ENCODE measurements at places on chromosomes 2 and 18.

- no peak for DNase-seq
Observed at GRCh38 chr2:188305271-188305670, 13.6 kb downstream of the GULP1 start.

DNA sequence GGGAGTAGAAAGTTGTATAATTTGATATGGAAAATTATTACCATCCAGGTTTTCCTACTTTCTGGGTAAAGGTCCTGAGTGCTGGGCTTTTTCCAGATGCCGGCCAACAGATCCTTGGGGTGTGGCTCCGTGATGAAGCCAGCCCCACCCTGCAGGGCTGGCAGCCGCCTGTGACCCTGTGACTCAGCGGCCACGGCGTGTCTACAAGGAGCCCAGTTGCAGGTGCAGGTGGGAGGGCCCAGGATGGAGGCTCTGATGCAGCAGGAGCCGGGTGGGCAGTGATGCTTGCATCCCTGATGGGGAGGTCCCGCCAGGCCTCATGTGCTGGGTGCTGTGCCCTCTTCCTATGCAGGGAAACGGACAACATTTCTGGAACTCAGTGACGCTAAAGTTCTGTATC, 96.0 kb upstream of the ALKAL2 start:
- no peak for DNase-seq

GRCh38 chr2:15788830-15789229, 151.5 kb upstream of the MYCN start:
- DNase-seq, result no peak

- no peak for DNase-seq
Observed at GRCh38 chr2:218382785-218383184, 712 bp downstream of the SLC11A1 start.

GRCh38 chr2:185785851-185786473, 47.4 kb downstream of the FSIP2 start:
- no peak for DNase-seq

DNA sequence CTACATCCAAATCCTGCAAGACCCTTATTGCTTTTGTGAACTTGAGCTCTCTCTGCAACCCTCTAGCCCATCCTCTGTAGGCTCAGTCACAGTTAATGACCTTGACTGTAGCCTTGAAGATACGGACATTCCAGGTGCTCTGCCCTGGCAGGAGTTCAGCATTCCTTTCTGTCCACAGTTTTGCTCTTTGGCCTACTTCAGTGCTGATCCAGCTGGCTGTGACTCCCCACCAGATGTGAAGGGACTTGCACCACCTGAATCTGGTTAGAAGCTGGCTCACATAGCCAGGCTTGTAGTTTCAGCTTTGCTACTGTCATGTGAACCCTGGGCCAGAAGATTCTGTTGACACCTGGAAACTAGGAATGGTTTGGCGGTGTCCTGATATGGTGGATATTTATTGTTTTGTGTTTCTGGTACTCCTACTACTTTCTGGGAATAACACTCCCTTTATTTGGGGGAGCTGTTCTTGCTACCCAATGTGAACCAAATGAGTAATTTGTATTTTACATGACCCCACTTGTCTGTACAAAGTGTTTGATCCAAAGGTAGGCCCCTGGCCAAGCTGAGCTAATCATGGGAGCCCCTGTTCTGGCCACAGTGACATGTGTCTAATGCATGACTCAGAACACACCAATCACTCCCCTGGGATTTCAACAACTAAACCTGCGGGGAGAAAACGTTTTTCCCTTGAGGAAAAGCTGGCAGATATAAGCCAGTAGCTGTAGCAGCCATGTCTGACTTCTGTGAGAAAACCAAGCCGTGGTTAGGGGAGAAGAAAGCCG, 73.4 kb downstream of the CDCA7 start:
- DNase-seq, result no peak

DNA sequence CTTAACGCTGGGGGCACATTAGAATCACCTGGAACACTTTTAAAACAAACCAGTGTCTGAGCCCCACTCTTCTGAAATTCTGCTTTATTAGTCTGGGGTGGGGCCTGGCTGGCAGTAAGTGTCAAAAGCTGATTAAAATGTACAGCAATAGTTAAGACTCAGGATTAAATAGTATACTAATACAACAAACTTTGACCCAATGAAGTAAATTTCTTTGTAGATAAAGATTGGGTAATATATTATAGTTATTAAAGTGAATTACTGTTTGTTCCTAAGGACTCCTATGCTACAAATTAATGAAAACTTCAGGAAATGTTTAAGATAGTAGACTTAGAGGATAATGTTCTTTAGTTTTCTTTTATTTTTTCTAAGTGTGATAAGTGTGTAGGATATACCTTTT, 160.9 kb downstream of the FAM124B start:
- no peak for DNase-seq

DNA sequence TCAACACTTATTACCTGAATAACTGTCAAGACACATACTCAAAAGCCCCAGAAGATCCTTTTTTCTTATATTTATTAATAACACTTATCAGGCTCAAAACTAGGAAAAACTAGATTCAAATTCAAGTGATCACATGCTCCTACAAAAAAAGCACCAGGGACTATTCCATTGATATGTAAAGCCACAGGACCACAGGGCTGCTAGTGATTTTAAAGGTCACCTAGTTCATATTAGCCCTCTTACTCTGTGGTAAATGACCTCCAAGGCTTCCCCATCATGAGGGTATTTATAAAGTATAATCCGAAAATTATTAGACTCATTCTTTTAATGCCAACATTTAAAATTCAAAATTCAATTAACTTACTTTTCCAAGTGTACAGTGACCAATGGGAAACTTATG, 52.5 kb downstream of the LRPPRC start:
- DNase-seq, result no peak

GRCh38 chr2:54669677-54670484, 53.6 kb upstream of the EML6 start:
- DNase-seq, result no peak

GRCh38 chr2:88669482-88670214, 21.8 kb upstream of the RPIA start:
- no peak for DNase-seq

- no peak for DNase-seq
Observed at GRCh38 chr2:196073521-196073920, 4.9 kb upstream of the DNAH7 start.

DNA sequence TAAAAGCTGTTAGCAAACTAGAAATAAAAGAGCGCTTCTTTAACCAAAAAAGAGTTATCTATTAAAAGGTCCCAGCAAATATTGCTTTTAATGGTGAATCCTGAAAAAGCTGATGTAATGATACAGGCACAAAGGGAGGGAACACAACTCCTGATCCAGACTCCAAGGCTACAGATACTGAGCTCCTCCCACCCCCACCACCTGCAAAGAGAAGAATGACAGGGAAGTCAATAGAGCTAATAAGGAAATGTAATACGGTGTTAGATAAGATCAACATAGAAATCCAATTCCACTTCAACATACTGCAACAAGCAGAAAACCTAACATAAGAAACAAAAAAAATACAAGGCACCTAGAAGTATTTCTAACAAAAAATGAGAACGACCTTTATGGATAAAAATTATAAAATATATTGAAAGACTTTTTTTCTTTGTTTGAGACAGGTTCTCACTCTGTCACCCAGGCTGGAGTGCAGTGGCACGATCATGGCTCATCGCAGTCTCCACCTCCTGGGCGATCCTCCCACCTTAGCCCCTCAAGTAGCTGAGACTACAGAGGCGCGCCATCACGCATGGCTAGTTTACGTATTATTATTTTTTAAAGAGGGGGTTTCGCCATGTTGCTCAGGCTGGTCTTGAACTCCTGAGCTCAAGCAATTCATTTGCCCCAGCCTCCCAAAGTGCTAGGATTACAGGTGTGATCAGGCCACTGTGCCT, 192.2 kb downstream of the HDAC4 start:
- no peak for DNase-seq

- no peak for DNase-seq
Observed at GRCh38 chr18:32386471-32386870, 84.2 kb downstream of the GAREM1 start.

- no peak for DNase-seq
Observed at GRCh38 chr2:70143314-70144150, 47.3 kb downstream of the C2orf42 start.

DNA sequence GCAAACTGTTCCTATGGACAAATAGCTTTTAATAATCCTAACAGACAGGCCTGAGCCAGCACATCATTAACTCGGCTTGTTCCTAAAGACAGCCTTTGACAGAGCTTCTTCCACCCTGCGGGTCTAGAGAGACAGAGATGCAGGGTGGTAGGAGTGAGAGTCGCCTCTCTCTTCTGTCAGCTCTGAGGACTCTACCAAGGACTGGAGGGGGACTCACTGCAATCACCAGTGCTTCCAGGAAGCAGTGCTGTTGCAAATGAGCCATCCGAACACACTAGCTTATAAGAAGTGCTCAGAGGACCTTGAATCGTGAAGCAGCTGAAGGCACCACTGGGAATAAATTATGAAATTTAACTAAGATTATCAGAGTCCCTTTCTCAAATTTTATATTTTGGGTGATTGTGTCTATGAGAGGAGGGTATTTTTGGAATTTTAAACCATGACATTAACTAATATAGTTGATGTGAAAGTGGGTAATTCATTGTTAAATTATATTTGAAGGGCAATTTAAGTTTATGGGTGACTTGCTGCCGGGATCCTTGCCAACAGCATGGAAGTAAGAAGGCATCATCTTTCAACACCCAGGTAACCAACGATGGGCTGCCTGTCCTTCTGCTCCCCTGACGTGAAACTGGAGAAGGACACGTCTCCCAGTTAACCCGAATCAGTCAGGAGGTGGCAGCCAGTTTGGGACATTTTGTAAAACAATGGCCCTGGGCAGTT, 43.6 kb upstream of the PXDN start:
- no peak for DNase-seq

DNA sequence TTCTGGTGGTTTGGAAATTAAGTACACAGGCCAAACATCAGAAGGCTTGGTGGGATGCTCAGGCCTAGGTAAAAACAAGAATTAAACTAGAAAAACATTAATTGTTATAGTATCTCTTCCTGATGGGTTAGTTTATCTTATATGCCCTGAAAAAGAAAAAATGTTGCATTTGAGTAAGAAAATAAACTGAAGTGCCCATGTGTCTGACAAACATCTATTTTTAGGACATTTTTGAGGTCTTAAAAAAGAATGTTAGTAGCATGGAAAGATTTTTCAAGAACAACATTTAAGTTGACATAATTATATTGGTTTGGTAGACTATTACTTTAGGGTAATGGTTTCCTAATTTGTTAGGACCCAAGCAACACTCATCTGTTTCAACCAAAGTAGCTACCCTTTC, 140.1 kb upstream of the RND3 start:
- no peak for DNase-seq

- DNase-seq, result no peak
Observed at GRCh38 chr2:240648650-240649275, 23.5 kb downstream of the GPR35 start.

GRCh38 chr2:180314086-180314485, 307.0 kb upstream of the CWC22 start:
- no peak for DNase-seq

GRCh38 chr2:127027715-127028114, 79.2 kb downstream of the BIN1 start:
- no peak for DNase-seq

DNA sequence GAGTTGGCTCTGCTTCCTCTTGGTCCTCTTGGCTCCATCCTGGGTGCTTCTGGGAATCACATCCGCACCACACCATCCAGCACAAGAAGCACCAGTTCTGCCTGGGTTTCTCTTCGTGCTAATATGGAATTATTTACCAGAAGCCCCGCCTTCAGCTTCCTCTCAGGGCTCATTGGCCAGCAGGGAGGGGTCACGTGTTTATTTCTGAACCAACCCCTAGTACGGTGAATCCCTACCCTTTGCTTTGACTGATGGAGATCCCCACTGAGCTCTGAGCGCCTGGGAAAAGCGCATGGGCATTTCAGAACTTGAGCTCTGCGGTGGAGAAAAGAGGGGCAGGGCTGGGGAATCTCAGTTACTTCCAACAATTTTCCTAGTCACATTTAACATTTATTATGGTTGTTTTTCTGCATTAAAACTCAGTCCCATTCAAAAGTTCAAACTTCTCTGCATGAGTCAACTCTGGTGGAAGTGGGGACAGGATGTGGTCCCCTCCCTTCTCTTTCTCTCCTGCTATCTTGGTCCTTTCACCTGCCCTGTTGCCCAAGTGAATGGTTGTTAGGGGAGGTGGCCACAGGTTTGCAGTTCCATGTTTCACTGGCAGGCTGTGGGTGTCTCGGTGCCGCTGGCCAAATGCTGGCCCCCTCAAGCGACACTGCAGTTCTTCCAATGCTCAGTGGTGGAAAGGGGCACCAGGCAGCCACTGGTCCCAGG, 76.4 kb upstream of the TTC39C start:
- DNase-seq, result no peak

- DNase-seq, result no peak
Observed at GRCh38 chr2:237686659-237687136, 59.3 kb downstream of the LRRFIP1 start.

- DNase-seq, result no peak
Observed at GRCh38 chr18:43501099-43501498, 223.8 kb upstream of the SYT4 start.

DNA sequence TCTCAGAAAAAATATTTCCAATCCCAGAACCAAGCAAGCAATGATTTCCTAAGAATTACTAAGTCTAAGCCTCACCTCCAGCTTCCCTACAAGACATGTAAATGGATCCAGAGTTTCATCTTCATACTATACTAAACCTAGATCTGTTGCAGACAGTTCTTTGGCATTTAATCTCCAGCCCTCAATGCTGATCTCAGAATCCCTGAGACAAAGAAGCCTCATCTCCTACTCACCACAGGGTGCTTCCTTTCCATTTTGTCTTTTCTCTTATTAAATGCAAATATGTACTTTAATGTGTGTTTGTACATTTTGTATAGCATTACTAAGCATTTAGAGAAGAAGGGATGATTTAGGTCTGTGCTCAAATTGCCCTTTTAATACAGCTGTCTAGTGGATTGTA, 954.9 kb downstream of the TDRD15 start:
- no peak for DNase-seq

- DNase-seq, result no peak
Observed at GRCh38 chr2:235711527-235711926, 217.7 kb downstream of the AGAP1 start.

GRCh38 chr2:90069290-90069894, 1377.9 kb downstream of the RPIA start:
- no peak for DNase-seq

GRCh38 chr2:170488807-170489206, 226.3 kb upstream of the SP5 start:
- no peak for DNase-seq

DNA sequence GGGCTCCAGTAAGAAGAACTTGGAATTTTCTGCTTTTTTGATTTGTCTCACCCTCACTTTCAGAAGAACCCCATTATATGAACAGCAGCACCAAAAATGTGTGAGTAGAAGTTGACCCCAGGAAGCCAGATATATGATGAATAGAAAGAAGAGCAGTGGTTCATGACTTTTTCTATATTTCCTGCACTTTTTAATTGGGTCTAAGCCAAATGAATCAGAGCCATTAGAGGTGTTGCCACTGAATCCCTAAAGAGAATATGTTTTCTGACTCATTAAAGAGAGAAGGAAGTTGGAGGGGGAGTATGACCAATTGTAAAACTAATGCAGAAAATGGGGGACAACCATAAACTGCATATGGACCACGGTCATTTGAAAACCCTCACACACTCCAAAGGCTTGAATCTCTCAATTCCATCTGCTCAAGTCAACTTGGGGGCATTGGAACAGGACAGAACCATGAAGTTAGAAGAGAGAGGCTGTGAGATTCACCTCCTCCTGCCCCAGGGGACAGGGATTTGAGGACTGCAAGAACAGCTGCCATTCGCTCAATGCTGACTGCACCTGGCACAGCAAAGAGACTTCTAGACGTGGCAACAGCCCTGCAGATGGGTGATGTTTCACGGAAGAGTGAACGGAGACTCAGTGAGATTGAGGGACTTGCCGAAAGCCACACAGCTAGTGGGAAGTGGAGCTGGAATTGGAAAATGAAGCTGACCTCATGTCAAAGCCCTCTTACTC, 3.0 kb downstream of the DAPL1 start:
- DNase-seq, result no peak

Measured in stimulated activated CD4-positive, alpha-beta T cell treated with anti-CD3 and anti-CD28 coated beads, TNF-alpha, amount 100 ng/mL, for 1 hour (primary cell).